ENCODE measurements at places on chromosomes 11 and 22.
A peak's percentile ranks its signal among the peaks of the same experiment; 100 is the strongest.

- no peak for DNase-seq
Observed at GRCh38 chr11:8335683-8336082, 72.0 kb upstream of the LMO1 start.

DNA sequence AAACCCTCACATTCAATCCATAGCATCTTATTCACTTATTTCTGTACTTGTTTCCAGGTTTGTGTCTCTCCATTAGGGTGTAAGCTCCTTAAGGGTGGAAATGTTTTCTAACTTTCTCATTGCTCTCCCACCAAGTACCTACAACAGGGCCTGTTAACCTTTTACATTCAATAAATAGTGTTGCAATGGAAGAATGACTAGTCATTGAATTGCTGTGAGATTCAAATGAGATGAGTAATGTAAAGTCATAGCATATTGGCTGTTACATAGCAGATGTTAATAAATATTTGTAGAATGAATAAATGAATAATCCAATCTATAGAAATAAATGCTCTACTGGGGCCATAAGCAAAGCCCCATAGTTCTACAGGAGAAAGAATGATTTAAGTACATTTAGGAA is 75.4 kb upstream of the DDI1 start:
- no peak for DNase-seq

DNA sequence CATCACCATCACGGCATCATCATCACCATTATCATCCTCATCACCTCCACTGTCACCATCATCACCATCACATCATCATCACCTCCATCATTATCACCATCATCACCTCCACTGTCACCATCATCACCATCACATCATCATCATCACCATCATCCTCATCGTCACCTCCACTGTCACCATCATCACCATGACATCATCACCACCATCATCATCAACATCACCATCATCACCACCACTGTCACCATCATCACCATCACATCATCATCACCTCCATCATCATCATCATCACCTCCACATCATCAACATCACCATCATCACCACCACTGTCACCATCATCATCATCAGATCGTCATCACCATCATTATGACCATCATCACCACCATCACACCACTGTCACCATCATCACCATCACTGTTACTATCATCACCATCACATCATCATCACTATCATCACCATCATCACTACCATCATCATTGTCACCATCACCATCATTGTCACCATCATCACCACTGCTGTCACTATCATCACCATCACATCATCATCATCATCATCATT is 32.8 kb downstream of the PARVG start:
- DNase-seq = no peak

DNA sequence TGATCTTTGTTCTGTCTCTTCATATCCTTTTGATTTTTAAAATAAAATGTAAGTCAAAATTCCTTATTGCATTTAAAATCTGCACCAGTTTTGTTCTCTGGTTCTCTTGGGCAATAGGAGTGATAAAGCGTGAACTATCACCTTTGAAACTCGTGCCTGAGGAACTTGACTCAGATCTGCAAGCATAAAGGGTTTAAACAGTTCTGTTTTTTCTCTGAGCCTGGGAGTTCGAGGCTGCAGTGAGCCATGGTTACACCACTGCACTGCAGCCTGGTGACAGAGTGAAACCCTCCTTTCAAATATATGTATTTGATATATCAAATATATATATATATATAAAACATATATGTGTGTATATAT is 38.9 kb upstream of the CLMP start:
- no peak for DNase-seq

DNA sequence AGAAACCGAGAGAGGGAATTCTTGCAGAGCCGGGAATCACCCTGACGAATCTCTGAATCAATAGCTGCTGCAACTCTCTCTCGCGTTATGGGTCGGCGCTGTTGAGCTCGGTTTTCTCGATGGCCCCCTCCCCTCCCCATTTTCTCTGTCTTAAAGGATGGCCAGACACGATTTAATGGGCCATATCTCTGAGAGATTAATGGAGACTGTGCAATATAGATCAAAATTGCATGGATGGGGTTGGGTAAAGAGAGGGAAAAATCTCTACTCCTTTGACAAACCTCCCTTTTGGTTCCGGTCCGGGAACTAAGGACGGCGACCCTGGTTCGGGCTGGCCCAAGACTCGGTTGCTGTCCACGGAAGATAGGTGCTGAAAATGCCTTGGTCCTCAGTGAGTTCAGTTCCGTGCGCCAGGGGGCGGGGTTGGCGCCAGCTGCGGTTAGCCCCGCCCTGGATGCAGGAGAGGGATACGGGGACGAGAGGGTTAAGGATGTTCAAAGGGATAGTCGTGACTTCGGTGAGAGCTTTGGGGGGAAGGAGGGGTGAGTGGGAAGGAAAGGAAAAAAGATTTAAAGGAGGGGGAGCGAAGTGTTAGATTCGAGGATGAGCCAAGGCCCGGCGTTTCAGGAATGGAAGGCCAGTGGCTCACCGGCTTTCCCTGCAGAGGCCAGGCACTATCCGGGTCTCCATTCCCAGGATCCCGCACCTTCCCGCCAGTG is 103.6 kb upstream of the HSD17B12 start:
- no peak for DNase-seq

GRCh38 chr11:67558084-67558772 is 25.4 kb upstream of the GSTP1 start:
- DNase-seq = peak; percentile 58

- DNase-seq = no peak
Observed at GRCh38 chr11:99781074-99781473, 760.3 kb downstream of the CNTN5 start.

- no peak for DNase-seq
Observed at GRCh38 chr11:60116996-60117790, 28.7 kb downstream of the MS4A2 start.

DNA sequence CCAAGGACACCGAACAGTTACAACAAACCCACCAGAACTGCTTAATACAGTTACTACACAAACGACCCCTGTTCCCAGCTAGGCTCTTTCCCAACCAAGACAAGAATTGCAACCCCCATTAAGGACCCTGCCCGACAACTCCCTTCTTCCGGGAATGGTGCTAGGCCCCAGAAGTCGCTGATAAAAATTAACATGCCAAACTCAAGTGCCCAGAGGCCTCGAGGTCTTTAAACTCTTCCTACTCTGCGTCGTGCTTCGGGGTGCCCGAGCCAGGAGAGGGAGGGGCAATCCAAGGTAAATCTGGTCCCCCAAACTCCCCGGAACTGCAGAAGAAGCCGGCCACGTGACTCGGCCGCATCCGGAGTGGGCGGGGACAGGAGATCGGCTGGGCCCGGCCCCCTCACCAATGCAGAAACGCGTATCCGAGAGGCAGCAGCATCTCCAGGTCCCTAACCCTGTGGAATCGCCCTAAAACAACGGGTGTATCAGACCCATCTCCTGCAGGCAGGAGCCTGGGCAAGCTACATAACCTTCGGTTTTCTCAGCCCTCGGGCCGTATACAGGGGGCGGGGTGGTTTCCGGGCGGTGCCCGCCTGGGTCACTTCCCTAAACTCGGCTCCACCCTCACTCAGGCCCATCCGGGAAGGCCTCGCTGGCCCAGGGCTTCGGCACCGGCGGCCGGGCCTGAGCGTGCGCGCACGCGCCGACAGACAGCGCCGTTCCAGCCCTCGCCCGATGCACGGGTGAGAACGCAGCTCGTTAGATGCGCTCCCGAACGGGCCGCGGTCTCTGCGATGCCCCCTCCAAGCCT is 1.1 kb downstream of the CFL1 start:
- DNase-seq = peak; percentile 80

- peak; percentile 96 for DNase-seq
Observed at GRCh38 chr11:62678770-62679696, at the start of gene UBXN1. TSS of gene UBXN1 (minus strand) at chr11:62679073. CDS start at chr11:62678923, 150 bp downstream.

- no peak for DNase-seq
Observed at GRCh38 chr11:96275801-96276594, 67.0 kb downstream of the MAML2 start.

DNA sequence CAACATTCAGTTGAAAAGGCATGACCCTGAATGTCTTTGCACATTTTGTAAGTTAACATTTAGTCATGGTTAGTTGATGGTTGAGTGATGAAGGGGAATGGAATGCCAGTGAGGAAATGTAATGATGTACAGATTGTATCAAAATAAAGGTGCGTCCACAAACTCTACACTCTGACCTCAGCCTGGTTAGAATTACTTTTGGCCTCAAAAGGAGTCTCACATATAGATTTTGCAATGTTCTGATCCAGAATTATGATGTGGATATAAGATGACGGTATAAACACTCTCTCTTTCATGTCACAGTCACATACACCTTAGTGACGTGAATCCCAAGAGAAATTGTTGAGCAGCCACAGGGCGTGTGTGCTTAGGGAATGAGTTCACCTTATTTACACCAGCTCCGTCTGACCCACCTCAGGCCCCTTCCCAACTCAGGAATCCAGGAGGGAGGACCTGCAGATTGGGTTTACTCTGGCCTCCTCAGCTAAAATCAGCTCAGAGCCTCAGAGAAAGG is 100.1 kb downstream of the RDX start:
- DNase-seq = no peak

- no peak for DNase-seq
Observed at GRCh38 chr11:17294033-17294432, 17.5 kb downstream of the NUCB2 start.

GRCh38 chr11:110367571-110367970 is 62.2 kb upstream of the FDX1 start:
- no peak for DNase-seq

- no peak for DNase-seq
Observed at GRCh38 chr11:44877571-44878497, 72.8 kb downstream of the TP53I11 start.

- DNase-seq = no peak
Observed at GRCh38 chr11:66373265-66373664, 1.7 kb upstream of the SLC29A2 start.

DNA sequence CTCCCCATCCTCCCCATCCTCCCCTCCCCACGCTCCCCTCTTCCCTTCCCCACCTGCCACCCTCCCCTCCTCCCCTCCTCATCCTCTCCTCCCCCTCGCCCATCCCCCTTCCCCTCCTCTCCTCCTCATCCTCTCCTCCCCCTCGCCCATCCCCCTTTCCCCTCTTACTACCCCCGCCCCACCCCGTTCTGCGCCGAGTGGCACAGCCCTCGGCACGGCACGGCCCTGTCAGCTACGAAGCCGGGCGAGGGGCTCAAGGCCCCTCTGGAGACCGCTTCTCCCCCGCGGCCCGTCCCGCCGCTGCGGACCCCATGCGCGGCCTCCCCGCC is 449.9 kb downstream of the OPCML start:
- peak; percentile 69 for DNase-seq

DNA sequence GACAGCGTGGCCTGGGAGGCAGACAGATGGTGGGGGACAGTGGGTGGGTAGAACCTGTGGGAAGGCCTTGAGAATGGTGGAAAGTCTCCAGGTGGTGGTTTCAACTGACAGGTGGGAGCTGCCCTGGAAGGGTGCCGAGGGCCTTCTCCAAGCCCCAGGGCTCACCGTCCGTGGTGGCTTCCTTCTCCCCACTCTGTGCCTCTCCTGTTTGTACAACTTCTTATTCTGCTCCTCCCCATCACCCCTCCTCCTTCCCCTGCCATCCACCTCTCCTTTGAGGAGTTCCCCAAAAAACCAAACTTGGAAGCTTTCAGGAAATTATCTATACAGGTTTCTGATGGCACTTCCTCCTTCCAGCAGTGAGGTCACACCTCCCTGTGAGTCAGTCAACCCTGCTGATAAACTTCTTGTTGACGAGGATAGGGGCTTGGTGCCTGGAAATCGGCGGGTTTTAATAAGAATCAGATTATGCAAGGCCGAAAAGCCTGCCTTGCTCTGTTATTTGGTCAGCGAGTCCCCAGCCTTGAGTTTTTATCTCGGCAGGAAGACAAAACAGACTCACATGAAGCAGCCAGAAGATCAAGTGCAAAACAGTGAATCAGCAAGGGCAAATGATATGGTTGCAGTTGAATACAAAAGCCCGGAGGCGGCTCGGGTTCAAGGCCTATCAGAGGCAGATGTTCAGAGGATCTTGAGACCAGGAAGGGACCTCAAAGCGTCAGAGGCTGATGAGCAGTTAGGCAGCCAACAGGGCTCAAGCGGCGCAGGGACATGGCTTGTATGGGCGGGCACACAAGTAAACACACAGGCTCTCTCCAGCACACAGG is 9.5 kb upstream of the ST3GAL4 start:
- peak; percentile 36 for DNase-seq

DNA sequence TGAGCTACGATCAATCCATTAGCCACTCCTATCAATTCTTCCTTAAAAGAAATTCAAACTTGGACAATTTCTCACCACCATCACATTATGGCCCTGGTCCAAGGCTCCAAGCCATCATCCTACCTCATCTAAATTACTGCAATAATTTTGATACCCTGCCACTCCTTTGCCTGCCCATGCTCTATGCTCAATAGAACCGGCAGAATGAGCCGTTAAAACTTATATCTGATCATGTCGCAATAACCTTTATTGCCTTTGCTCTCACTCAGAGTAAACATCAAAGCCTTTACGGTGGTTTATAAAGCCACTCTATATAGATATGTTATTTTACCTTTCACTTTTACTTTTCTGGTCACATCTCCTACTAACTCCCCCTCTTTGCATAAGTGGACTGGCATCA is 2392.1 kb upstream of the RAG2 start:
- DNase-seq = no peak
